ENCODE measurements at places on chromosomes 16 and 17.
A peak's percentile ranks its signal among the peaks of the same experiment; 100 is the strongest.

GRCh38 chr17:50871898-50872297, 5.7 kb upstream of the TOB1 start:
- no peak for DNase-seq

GRCh38 chr16:66862023-66862520, 17.9 kb downstream of the CA7 start:
- DNase-seq, result no peak

GRCh38 chr17:58207451-58207850, 11.6 kb downstream of the MKS1 start:
- no peak for DNase-seq

GRCh38 chr17:35423761-35424160, 8.5 kb downstream of the SLFN12 start:
- no peak for DNase-seq

- DNase-seq, result no peak
Measured at GRCh38 chr16:25065899-25066298, 45.6 kb upstream of the LCMT1 start.

- DNase-seq, result peak; percentile 64
Measured at GRCh38 chr17:35889818-35890773, 9.9 kb upstream of the CCL5 start.

GRCh38 chr16:72187551-72187950, 15.6 kb upstream of the PMFBP1 start:
- DNase-seq, result no peak

DNA sequence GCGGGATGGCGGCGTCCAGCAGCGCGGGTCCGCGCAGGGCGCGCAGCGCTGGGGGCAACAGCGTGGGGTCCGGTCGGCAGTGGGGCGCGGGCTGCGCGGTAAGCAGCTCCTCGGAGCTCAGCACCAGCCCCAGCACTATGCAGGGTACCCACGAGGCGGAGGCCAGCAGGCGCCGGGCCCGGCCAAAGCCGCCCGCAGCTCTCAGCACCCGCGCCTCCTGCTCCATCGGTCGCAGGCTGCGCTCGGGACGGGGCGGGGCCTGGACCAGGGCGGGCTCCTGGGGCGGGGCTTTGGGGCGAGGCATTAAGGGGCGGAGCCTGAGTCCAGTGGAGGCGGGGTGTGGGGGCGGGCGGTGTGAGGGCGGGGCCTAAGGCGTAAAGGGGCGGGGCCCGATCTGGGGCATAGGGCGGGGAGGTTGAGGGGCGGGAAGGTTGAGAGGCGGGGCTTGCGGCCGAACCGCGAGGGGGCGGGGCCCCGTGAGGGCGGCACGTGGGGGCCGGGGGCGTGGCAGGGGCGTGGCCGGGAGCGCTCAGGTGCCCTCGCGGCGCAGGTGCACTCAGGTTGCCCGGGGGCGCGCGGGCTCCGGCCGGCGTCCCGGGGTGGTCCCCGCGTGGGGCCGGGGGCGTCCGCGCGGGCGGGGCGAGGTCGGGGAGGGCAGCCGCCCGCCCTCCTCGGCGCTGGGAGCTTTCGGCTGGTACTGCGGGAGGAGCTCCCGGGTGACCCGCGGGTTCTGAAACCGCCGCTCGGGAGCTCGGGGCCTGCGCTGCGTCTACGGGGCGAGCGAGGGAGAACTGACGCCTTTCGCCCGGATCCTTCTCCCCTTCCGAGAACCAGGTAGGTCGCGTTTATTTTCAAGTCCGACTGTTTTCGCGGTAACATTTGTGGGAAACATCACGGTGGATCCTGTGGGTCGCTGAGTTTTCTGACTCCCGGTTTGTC, 1.4 kb upstream of the SLC22A31 start:
- DNase-seq, result peak; percentile 54

All from fibroblast of skin of abdomen (primary cell).